Mesenteric fat pad (tissue), 1 donor: ENCODE measurements at places on chromosomes 3 and 15. TPM values are rescaled to one million over a fixed set of nuclear protein-coding genes. Genes with fewer than 3 reads are reported as not detected.

The ANKUB1 gene
- total RNA-seq, result not detected

The TGM5 gene
- total RNA-seq, result 0.45 TPM

GRCh38 chr15:41798607-41799487 lies 24.6 kb downstream of the MAPKBP1 start:
- DNase-seq, result peak; percentile 33

GRCh38 chr3:181252631-181253030 lies 263.1 kb upstream of the DNAJC19 start:
- DNase-seq, result no peak

GRCh38 chr3:130626049-130626448 lies 109.1 kb downstream of the COL6A6 start:
- DNase-seq, result no peak

GRCh38 chr3:69339760-69340159 lies 46.1 kb downstream of the FRMD4B start:
- no peak for DNase-seq
